ENCODE measurements at places on chromosomes 13 and 19. TPM values are rescaled to one million over a fixed set of nuclear protein-coding genes. Genes with fewer than 3 reads are reported as not detected.

Gene ZNF681
- total RNA-seq, result 5.4 TPM

Gene DENND1C
- 3.8 TPM for total RNA-seq

GRCh38 chr13:44165221-44165888 lies 208.3 kb upstream of the SERP2 start:
- no peak for DNase-seq

DNA sequence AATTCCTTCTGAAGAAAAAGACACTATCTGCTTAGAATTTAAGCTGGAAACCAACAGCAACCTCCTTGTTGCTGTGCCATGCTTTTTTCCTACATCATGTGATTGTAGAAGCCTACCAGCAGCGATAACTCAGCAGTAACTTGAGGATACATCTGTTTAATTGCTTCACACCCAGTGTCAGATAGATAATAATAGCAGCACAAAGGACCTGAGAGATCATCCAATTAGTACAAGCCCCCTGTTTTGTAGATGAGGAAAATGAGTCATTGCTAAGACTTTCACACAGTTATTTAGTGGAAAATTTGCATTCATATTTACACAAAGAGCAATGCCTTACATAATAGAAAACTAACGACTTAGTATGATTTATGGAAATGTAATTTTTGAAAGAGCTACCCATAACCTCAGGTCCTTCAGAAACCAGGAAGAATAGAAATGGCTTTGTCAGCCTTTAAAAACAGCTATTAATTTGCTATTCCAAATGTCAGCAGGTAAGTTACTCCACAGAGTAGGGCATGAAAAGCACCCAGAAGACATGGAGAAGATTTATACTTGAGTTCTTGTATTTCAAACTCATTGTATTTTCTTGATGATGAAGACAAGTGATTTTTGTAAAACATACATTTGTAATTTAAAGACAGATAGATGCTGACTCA lies 93.7 kb upstream of the SGCG start:
- DNase-seq, result no peak

- DNase-seq, result no peak
Observed at GRCh38 chr19:31981545-31981944, 363.9 kb upstream of the ZNF507 start.

Measured in mucosa of descending colon (tissue), 3 donors.